ENCODE measurements at places on chromosomes 2 and 18.
A peak's percentile ranks its signal among the peaks of the same experiment; 100 is the strongest.

GRCh38 chr2:112674229-112674628 is 28.5 kb downstream of the SLC20A1 start:
- peak; percentile 72 for DNase-seq

DNA sequence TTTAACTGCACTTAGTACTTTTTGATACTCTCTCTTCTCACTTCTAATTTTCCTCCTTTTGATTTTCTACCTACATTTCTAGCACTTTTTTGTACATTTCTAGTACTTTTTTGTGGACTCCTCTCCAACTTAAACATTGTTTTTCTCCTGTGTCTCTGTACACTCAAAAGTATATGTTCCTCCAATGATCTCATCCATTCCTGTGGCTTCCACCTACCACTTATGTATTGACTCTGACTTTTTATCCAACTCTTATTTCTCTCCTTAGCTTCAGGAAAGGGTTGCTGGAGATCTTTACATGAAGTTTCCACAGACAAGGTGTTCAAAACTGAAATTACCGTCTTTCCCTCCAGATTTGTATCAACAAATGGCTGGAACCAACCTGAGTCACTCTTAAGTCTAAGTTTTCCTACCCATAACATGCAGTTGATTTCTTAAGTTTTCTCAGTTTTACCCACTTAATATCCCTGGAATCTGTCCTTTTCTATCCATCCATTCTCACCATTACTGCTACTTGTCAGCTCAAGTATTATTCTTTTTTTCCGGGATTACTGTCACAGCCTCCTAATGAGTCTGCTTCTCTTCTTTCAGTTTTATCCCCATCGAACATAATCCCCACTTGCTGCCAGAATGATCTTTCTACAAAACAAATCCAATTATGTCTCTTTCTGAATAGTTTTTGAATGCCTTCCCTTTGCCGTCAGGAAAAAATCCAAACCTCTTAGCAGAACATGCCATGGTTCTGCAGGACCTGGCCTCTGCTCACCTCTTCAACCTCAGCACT is 22.6 kb upstream of the PELI1 start:
- DNase-seq, result no peak

GRCh38 chr2:38405917-38406596 is 29.0 kb upstream of the ATL2 start:
- DNase-seq, result no peak

DNA sequence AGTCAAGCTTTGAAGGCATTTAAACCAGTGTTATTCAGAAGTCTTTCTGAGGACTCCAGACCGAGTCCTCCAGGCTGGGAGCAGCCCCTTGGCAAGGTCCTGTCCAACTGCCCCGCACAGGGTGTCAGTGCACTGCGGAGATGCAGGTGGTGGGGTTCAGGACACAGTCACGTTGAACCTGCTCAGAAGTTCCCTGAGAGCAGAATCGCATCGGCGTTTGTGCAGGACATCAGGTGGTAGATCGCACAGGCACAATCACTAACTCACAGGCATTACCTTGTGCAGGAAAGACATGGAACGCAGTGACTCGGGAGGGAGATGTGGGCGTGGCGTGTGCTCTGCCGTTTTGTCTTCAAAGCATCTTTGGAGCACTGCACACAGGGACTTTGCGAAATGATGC is 10.4 kb downstream of the COPS9 start:
- no peak for DNase-seq

DNA sequence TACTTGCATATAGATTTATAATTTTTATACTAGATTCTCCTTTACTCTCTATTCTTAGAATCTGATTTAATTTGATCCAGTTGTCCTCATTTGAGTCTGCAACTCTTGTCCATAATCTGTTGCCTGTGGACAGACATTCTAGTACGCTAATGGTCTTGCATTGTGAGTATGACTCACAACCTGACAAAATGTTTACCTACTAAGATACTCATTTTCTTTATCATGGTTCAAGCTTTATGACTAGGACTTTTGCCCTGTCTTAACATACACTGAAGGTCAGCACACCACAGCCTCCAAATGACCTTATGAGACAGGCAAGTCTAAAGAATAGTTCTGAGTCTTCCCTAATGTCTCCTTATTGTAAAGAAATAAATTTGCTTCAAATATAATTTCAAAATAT is 142.3 kb upstream of the CDH7 start:
- no peak for DNase-seq

DNA sequence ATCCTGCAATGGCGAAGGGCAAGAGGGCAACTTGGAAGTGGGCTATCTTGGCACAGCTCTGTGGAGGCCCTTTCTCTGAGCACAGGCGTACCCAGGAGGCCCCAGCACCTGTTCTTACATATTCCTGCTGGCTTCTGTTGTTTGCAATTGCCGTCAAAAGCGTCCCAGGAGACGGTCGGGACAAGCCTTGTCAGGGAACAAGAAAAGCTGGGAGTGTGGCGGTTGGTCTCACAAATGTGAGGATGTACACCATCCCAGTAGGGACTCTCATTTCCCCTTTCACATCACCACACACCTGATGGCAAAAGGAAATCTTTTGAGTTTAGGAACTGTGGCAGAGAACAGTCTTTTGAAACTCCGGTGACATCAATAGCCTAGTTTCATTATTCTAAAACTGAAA is 94.7 kb upstream of the EFEMP1 start:
- no peak for DNase-seq

DNA sequence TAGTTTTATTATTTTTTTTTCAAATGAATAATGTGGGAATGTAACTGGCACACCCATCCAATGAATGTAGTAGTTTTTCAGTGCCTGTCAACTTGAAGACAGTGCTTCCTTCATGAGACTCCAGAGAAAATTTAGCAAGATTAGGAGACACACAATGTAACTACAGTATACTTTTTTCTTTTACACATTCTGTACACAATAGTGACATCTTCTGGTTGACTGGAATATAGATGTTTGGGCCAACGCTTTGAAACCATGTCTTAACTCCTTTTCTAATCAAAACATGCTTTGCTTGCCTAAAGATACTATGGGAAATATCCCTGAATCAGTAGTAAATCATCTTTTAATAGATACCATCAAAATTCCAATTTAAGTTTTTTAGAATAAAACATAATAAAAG is 229.5 kb upstream of the ZC3H15 start:
- no peak for DNase-seq

GRCh38 chr2:109451671-109452070 is 162.1 kb downstream of the SEPTIN10 start:
- DNase-seq, result no peak

DNA sequence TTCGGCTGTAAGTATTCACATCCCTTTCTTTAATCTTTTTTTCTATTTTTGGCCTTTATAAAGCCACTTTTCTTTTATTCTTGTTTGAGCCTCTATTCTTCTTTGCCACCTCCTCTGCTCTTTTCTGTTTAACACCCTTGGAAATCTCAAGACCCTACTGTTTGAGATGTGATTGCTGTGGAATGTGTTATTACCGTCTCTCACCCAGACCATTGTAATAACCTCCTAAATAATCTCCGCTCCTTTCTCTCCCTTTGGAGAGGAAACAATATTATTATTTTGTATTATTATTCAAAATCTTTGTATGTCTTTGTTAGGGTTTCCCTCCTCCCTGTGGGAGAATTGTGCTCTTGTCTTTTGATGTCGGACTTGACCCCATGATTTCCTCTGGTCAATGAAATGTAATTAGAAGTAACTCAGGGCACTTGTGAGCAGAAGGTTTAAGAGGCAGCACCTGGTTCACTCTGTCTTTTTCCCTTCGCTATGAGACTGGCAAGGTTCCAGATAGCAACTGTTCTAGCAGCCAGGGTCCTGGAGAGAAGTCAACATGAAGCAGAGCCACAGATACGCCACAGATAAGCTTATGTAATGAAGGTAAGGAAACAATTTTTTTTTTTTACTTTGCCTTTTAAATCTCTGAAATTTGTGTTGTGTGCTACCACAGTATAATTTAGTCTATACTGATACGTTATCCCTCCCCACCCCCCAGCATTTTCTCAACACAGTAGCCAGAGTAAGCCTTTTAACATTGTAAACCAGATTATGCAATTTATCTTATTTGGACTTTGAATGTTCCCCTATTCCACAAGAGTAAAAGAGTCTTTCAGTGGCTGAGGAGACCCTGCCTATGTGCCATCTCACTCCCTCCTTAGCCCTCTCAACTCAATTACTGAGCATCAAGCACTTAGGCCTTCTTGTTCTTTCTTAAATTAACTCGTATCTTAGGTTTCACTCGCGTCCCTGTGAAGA is 601.2 kb upstream of the ZNF804A start:
- no peak for DNase-seq

DNA sequence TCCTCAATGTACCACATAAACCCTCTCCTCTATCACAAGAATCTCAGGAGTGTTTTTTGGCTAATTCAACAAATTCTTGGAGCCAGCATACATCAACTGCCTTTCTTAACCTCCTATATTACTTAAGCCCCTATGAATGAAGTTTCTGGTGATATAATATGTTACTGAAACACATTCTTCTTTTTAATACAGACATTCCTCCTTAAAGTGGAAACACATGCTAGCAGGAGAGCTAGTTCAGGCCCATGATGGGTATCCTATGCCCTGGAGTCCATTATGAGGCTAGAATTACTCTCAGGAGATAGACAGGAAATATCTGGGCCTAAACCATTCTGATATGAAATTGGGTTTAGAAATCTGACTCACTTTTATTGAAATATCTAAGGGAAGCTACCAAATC is 26.6 kb upstream of the RMDN2 start:
- DNase-seq, result no peak

DNA sequence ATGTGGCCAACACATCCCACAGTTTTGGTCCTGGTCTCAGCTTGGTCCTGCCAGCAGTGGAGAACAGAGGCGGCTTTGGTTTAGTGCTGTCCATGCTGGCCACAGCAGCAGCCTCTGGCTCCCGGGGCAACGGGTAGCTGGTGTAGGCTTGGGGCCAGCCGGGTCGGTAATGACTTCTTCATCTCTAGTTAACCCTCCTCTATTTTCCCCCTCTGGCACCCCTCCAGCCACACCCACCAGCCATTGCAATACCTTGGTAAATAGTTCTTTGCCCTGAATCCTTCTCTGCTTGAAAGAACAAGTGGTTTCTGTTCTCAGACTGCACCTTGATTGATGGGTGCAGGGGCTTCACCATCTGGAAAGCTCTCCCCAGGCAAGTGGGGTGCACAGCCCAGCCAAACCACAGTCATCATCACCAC is 31.7 kb upstream of the ZNF396 start:
- no peak for DNase-seq

GRCh38 chr18:54774423-54774822 is 53.9 kb upstream of the RAB27B start:
- DNase-seq, result no peak

GRCh38 chr18:8221452-8221851 is 387.8 kb upstream of the RAB12 start:
- no peak for DNase-seq
